ENCODE measurements at places on chromosomes 5 and 9.
A peak's percentile ranks its signal among the peaks of the same experiment; 100 is the strongest.

DNA sequence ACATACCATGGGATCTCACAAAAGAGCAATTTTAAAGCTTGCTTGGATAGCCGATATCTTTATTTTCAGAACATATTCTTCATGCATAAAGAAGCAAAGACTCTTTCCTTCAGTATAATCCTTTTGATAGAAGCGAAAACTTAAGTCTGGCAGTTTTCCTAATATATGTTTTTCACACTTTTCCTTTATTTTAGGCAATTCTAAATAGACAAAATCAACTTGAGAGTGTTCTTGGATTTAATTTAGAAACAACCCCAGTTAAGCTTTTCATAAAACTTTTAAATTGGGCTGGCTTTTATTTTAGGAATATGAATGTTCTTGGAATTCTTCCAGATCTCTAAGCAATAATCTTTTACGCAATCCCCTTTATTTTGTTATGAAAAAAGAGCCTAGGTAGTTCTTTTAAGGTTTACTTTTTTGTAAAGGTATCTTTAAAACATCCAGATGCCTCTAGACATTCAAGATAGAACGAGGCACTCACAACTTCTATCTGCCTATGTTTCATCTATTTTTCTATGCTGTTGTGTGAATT lies 51.5 kb upstream of the HSPB3 start:
- no peak for DNase-seq

- no peak for DNase-seq
Measured at GRCh38 chr5:159509002-159509660, 178.8 kb upstream of the IL12B start.

DNA sequence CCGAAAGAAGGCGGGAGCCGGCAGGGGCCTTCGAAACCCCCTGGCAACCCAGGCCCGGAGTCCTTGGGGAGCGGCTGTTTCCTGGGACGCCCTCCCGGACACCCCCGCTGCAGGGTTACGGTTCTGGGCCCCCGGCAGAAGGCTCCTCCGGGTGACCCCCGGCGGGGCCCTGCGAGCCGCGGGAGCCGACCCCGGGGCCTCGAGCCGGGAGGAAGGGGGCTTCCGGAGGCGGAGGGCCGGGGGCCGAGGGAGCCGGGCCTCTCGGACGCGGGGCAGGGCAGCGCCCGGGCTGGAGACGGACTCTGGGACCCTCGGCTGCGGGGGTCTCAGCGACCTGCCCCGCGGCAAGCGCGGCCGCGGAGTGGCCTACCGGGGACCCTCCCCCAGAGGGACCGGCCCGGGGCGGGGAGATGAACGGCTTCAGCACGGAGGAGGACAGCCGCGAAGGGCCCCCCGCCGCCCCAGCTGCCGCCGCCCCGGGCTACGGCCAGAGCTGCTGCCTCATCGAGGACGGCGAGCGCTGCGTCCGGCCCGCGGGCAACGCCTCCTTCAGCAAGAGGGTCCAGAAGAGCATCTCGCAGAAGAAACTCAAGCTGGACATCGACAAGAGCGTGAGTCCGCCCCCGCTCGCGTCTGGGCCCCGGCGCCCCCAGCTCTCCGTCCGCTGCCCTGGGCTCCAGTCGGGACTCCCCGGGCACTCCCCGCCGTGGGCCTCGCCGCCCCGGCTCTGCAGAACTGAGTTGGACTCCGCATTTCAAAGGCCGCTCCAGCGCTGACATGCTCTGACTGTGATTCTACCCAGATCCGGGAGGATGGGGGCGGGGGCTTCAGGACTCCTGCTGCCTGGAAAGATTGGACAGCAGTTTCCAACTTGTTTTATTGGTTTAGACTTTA lies 645 bp downstream of the SAP30L start:
- DNase-seq: peak; percentile 53

GRCh38 chr9:3732077-3733038 lies 206.6 kb upstream of the RFX3 start:
- DNase-seq: peak; percentile 74

DNA sequence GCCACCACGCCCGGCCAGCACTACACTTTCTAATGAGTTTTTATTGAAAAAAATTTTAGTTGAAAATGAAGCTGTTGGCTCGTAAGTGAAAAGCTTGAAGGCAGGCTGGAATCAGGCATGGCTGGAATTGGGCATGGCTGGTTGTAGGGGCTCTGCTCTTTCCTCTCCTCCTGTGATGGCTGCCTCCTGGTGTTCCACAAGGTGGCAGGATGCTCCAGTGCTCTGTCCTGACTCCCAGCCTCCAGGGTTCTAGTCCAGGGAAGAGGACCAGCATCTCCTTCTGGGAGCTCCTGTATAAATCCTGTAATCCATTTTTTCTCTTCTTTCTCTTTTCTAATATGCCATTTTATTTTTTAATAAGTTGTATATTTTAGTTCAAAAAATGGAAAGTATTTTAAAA lies 57.2 kb upstream of the DHFR start:
- no peak for DNase-seq

DNA sequence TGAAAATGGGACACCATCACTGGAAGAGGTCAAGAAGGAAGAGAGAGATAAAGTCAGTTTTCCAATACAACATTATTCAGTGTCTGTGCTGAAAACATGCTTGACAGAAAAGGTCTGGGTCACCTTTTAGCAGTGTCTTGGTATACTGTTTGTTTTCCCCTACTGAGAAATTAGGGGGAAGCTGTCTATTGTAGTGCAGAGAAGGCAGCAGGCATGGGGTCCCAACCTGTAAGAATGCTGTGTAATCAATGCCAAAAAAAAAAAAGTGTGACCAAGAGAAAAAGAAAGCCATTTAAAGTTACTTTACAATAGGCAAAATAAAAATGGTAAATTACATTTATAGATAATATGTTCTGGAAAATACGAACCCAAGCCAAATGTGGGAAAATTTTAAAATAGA lies 139.3 kb downstream of the RAB3C start:
- no peak for DNase-seq

DNA sequence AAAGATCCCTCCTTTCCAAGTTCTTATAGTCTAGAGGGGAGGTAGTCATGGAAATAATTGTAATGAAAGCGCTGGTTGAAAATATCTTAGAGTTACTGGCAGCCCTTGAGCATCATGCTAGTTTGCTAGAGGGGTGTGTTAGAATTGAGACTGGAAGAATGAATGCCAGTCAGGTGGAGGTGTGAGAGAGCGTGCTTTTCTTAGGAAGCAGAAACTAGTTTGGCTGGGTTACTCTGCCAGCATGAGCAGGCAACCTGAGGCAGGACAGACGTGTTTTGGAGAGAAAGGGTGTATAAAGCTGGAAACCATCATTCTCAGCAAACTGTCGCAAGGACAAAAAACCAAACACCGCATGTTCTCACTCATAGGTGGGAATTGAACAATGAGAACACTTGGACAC lies 43.6 kb upstream of the DHFR start:
- DNase-seq: no peak

- DNase-seq: peak; percentile 53
Measured at GRCh38 chr9:116447934-116448333, 239.2 kb upstream of the TRIM32 start.

- no peak for DNase-seq
Measured at GRCh38 chr9:124006448-124007361, 4.9 kb upstream of the LHX2 start.

- DNase-seq: no peak
Measured at GRCh38 chr9:114973216-114973615, 42.8 kb upstream of the TNFSF8 start.

GRCh38 chr5:979100-979817 lies 29.3 kb upstream of the NKD2 start:
- DNase-seq: no peak

GRCh38 chr9:93061791-93062763 lies 3.6 kb downstream of the SUSD3 start:
- DNase-seq: no peak

DNA sequence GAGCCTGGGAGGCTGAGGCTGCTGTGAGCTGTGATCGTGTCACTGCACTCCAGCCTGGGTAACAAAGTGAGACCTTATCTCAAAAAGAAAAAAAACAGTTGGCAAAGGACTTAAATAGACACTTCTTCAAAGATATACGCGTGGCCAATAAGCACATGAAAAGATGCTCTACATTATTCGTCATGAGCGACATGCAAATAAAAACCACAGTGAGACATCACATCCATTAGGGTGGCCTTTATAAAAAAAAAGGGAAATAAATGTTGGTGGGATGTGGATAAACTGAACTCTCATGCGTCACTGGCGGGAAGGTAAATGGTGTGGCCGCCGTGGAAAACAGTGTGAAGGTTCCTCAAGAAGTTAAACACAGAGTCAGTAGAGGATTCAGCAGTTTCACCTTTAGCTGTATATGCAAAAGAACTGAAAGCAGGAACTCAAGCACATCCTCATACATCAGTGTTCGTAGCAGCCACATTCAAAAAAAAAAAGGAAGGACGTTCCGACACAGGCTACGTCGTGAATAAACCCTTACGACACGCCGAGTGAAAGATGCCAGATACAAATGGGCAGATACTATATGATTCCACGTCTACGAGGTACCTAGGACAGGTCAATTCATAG lies 24.5 kb upstream of the NRARP start:
- no peak for DNase-seq

DNA sequence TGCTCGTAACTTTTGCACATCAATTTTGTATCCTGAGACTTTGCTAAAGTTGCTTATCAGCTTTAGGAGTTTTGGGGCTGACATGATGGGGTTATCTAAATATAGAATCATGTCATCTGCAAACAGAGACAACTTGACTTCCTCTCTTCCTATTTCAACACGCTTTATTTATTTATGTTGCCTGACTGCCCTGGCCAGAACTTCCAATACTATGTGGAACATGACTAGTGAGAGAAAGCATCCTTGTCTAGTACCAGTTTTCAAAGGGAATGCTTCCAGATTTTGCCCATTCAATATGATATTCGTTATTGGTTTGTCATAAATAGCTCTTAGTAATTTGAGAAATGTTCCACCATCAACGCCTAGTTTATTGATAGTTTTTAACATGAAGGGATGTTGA lies 65.4 kb upstream of the CDH12 start:
- DNase-seq: no peak

GRCh38 chr5:111977436-111977829 lies 220.4 kb upstream of the NREP start:
- DNase-seq: no peak

DNA sequence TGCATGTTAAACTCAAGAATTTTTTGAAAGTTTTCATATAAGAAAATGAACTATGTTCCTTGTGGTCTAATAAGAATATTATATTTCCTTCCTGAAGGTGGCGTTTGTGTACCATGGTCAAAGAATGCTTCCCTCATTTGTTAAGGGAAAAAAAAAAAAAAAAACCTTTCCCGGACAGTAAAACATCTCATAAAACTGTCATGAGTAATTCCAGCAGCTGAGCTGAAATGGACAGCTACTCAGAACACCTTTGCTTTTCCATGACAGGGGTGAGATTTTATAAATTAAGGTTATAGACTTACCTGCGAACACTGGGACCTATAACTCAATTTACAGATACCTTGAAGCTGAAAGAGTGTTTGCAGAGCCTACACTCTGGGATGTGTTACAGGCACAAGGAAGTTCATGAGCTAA lies 113.2 kb upstream of the RANBP3L start:
- DNase-seq: peak; percentile 38

- no peak for DNase-seq
Measured at GRCh38 chr5:125717209-125717608, 706.0 kb upstream of the GRAMD2B start.

DNA sequence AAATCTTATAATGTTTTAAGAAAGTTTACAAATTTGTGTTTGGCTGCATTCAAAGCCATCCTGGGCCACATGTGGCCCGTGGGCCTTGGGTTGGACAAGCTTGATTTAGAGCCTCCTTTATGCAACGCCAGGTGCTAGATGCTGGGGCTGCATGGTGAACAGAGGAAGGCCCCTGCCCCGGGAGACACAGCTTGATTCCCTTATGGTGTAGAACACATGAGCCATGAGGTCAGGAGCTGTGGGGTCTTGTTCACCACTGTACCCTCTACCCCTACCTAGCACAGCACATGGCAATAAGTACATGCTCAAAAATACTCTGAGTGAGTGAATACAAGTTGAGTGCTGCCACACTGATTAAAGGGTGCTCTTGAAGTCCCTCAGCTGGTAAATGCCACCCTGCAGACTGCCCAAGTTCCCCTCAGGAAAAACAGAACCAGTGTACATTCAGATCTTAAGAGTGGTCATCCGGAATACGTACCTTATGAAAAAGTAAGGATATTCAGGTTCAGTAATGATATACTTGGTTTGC lies 71.9 kb downstream of the ARRDC3 start:
- no peak for DNase-seq

- DNase-seq: no peak
Measured at GRCh38 chr9:132894346-132894745, 15.6 kb downstream of the SPACA9 start.

GRCh38 chr5:173643964-173644363 lies 27.5 kb upstream of the BOD1 start:
- no peak for DNase-seq

- DNase-seq: no peak
Measured at GRCh38 chr5:17182494-17182893, 34.9 kb upstream of the BASP1 start.

GRCh38 chr9:127066851-127067136 lies 55.6 kb downstream of the ANGPTL2 start:
- DNase-seq: no peak

- no peak for DNase-seq
Measured at GRCh38 chr5:151758141-151758429, 346 bp downstream of the ATOX1 start.

DNA sequence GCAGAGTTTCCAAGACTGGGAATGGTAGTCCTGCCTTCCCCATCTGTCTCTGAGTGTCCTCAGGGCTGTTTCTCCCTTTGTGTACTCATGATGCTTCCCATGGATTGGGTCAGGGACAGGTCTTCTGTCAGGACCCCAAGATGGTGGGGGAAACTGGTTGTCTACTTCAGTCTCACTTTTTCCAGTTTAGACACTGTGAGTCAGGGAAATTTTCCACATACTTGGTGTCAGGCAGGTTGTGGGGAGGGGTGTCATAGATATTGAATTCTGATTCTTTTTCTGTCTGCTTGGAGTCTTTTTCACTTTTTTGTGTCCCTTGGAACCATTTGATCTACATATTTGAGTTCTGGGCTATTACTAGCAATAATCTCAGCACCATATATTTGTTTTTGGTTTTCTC lies 10.3 kb downstream of the POLK start:
- no peak for DNase-seq

GRCh38 chr5:59351076-59351794 lies 542.3 kb downstream of the PDE4D start:
- DNase-seq: no peak

- DNase-seq: no peak
Measured at GRCh38 chr5:111548348-111548950, 36.1 kb upstream of the STARD4 start.

GRCh38 chr5:157550663-157551062 lies 24.9 kb downstream of the ADAM19 start:
- no peak for DNase-seq

DNA sequence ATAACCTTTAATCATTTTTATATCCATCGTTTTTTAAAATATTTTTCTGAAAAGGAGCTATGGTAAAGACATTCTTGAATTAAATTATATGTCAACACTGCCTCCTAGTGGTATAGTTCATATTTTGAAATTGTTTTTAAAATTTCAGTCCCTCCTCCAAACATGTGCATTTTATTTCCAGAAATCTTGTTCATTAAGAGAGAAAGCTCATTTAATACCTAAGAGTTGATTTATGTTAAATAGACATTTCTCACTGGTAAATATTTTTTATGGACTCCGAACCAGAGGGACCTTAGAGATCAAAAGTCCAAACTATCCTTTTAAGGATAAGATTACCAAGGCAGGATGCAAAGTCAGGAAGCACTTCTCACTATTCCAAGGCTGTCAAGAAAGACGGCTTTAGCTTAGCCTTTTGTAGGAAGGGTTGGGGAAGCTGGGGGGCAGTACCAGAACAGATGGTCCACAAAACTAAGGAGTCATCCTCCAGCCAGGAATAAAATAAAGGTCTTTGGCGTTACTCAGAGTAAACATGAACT lies 21.6 kb downstream of the BHMT start:
- DNase-seq: peak; percentile 53

Measured in skin of body (tissue), 3 donors.